ENCODE measurements at places on chromosomes 5 and 9. TPM values are rescaled to one million over a fixed set of nuclear protein-coding genes. Genes with fewer than 3 reads are reported as not detected.

The BHMT2 gene
- total RNA-seq = 0.50 TPM

The SPATA31D4 gene
- not detected for total RNA-seq

The HAPLN1 gene
- total RNA-seq = 0.32 TPM

The CCDC152 gene
- total RNA-seq = 11.2 TPM

DNA sequence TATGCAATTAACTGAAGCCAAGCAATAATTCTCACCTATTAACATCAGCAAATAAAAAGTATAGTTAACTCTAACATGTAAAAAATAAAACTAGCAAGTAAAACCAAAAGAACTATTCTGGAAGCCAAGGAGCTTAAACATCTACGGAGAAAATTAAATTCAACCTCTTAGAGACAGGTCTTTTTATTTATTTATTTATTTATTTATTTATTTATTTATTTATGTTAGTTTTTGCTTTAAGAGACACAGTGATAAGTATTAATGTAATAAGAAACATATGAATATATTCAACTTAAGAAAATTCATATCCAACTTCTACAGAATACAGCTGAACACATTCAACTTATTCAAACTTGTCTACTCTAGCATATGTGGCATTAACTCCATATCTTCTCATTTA lies 472.1 kb upstream of the IZUMO3 start:
- DNase-seq = no peak

GRCh38 chr9:136669791-136670464 lies 7.2 kb downstream of the EGFL7 start:
- no peak for DNase-seq

GRCh38 chr5:52989781-52990527 lies 802 bp downstream of the ITGA2 start:
- peak; percentile 41 for DNase-seq

GRCh38 chr5:73631500-73631899 lies 5.5 kb downstream of the ARHGEF28 start:
- DNase-seq = no peak

- peak; percentile 23 for DNase-seq
These were observed at the start of gene FSTL4 for GRCh38 chr5:133612249-133612860. Gene FSTL4, minus strand, starts transcription at chr5:133612541.

GRCh38 chr5:171462928-171463861 lies 43.7 kb downstream of the FGF18 start:
- DNase-seq = peak; percentile 14

GRCh38 chr5:10409504-10409903 lies 32.2 kb upstream of the ROPN1L start:
- DNase-seq = no peak
